ENCODE measurements at places on chromosomes 16 and 17.

DNA sequence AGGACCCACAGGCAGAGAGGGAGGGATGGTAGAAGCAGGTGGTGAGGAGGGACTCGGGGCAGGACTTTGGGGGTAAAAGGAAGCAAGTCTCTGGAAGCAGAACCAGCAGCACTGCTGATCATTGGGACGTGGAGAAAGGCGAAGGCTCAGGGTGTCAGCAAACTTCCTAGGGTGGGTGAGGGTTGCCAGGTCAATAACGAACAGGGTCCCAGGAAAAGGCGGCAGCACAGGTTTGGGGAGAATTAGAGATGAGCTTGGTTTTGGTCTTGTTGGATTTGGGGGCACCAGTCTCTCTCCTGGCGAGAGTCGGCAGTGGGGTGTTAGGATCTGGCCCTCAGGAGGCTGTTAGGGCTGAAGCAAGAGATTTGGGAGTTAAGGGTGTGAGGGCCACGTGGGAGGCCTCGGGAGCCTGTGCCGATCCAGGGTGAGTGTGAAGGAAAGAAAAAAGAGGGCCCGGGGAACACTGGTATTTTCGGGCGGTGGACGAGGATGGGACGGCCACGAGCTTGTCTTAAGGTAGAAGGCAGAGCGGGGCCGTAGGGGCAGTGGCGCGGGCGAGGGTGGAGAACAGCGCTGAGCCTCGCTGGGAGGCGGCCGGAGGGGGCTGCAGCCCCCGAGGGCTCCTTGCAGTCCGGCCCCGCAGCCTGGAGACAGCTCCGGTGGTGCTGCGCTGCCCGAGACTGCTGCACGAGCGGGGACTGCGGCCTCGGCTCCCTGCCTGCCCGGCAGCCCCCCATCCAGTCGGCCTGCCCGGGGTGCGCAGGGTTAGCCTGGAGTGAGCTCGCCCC, 765 bp upstream of the ADORA2B start:
- no peak for DNase-seq

DNA sequence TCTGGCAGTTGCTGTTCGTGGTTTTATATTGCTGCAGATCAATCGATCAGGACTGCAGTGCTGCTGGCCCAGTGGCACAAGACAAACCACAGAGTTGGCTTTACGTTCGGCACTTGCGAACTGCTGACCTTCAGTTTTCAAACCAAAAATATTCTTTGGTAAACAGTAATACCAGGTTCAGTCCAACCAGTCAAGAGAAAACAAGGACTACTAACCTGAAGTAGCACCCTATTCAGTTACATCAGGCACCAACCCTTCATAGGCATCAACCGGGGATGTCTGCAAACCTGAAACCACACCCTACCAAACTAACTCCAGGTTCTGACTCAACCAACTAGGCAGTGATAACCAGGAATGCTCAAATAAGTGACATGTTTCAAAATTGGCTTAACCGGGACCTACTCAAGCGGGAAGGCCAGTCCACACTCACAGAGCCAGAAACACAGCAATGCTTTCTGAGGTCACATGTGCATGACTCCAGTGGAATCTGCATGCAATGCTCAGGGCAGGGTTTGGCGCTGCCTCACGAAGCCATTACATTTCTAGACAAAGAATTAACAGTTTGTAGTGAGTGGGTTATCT, 91.1 kb downstream of the SMG6 start:
- DNase-seq = peak; percentile 91

- DNase-seq = no peak
These were observed 2.8 kb downstream of the AANAT start for GRCh38 chr17:76469991-76470739.

DNA sequence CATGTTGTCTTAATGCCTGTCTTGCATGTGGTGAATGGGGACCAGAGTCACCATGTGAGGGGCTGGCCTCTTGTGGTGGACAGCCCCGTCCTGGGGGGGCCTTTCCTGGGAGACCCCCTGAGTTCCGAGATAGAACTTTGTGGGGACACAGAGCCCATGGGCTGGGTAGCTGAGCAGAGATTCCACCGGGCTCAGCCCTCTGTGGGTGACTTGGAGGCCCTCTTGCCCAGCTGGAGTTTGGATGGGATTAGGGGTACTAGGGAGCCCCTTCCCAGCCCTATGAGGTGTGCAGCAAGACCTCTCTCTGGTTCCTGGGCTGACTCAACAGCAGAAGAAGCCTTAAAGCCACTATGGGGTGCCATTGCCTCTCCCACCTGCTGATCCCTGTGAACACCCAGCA, 38.1 kb downstream of the MRC2 start:
- no peak for DNase-seq

- DNase-seq = no peak
These were observed 51.9 kb upstream of the ADORA2B start for GRCh38 chr17:15892731-15893657.

GRCh38 chr17:78415821-78416711, 37.6 kb downstream of the PGS1 start:
- DNase-seq = peak; percentile 55

- DNase-seq = no peak
These were observed 9.2 kb downstream of the GLYR1 start for GRCh38 chr16:4837733-4838501.

GRCh38 chr16:8023326-8023725, 567.0 kb downstream of the TMEM114 start:
- DNase-seq = no peak

DNA sequence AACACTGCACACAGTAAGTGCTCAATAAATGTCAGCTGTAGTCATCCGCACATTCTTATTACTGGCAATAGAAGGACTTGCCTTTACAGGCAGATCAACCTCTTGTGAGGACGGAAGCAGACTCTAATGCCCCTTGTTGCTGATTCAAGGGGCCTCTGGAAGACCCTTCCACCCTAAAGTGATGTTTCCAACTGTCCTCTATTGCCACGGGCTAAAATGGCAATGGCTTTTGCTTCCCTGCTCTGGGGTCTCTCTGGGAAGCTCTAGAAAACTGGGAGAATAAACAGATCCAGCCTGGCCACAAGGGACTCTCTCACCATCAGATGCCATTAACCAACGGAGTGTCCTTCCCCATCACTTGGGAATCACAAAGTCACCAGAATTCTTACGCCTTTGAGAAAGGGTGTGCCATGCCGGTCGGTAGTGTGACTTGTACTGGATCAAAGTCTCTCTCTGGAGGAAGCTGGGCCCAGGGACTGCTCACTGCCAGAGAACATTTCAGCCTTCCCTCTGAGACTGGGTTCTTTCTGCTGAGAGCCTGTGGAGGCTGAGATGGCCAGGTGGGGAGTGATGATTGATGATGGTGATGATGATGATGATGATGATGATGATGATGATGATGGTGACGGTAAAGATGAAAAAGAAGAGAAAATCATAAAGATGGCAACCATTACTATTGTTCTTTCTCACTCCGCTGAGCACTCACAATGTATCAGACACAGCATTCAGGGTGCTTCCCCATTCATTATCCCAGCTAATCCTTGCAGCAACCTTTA, 146.8 kb downstream of the CYLD start:
- no peak for DNase-seq

DNA sequence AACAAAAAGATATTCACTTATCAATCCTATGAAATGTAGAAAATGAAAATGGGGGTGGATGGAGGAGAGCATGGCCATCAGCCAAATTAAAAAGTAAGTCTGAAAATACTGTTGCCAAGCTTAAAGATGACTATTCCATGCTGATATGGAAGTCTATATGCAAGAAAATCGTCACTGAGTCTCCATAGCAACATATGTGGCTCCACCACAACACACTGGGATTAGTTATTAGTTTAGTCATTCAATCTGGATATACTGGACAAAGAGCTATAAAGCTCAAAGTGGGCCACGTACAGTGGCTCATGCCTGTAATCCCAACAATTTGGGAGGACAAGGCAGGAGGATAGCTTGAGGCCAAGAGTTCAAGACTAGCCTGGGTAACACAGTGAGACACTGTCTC, 24.7 kb upstream of the PSMD7 start:
- DNase-seq = peak; percentile 3

DNA sequence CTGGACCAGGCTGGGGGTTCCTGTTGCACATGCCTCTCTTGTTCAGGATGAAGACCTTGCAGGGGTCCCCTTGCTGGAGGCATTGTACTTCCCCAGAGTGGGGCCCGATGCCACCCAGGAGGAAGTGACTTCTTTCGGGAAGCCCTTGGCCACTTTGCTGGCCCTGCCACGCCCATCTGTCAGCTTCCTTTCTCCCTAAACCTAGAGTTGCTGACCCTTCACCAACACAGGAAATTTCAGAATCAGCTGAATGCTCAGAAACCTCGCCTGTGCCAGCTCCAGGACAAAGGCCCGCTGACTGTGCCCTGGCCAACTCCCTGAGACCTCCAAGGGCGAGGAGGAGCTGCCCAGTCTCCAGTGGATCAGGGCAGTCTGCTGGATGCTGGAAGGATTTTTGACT, 26.7 kb downstream of the WNT9B start:
- no peak for DNase-seq

- DNase-seq = no peak
These were observed 10.1 kb upstream of the PIPOX start for GRCh38 chr17:29032857-29033197.

Data from iris pigment epithelial cell (primary cell).